CD4-positive, alpha-beta T cell treated with Interleukin-15 for 1 hour (primary cell): ENCODE measurements at places on chromosomes 7 and 10.

- DNase-seq = no peak
Measured at GRCh38 chr10:84241185-84241790, at the start of gene LRIT1. TSS of gene LRIT1 (minus strand) at chr10:84241546. CDS start at chr10:84241439, 107 bp downstream.

GRCh38 chr10:110704906-110705476, 60.9 kb downstream of the RBM20 start:
- DNase-seq = no peak

- DNase-seq = no peak
Measured at GRCh38 chr10:15238555-15239335, 70.3 kb upstream of the NMT2 start.

DNA sequence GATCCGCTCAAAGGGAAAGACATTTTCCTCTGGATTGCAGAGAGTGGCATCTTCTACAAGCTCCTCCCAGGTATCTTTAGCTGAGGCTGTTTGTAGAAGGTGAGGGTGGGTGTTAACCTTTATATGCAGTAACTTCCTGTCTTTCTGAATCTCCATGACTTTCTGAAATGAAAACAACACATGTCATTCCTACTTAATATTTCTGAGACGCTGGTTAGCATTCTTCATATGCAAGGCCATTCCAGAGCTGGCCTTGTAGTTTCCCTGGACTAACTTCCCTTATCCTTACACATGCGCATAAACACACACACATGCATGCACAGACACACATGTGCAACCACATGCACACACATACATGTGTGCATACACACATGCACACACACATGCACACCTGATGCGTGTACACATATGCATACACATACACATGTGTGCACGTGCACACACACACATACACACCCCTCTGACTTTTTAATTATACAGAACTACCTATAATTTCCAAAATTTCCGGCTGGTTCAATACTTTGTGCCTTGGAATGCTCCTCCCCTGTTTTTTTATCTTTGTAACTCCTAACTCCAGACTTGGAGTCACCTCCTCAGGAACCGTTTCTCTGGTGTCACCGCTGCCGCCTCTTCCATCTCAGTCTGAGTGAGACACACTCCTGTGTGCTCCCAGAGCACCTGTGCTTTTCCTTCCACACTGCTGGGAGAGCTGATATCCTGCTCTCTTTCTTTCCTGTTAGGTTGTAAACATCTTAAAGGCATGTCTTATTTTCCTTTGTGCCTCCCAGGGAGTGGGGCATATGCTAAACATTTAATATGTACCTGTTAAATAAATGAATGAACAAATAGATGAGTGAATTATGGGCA, 55.2 kb downstream of the LRRC18 start:
- no peak for DNase-seq

- no peak for DNase-seq
Measured at GRCh38 chr7:155964543-155964942, 152.3 kb upstream of the SHH start.

- no peak for DNase-seq
Measured at GRCh38 chr10:109894516-109894915, 28.8 kb downstream of the XPNPEP1 start.

- peak; percentile 90 for DNase-seq
Measured at GRCh38 chr10:14583252-14583651, 191.4 kb downstream of the FAM107B start.

GRCh38 chr7:20095436-20095835, 121.7 kb downstream of the MACC1 start:
- no peak for DNase-seq

DNA sequence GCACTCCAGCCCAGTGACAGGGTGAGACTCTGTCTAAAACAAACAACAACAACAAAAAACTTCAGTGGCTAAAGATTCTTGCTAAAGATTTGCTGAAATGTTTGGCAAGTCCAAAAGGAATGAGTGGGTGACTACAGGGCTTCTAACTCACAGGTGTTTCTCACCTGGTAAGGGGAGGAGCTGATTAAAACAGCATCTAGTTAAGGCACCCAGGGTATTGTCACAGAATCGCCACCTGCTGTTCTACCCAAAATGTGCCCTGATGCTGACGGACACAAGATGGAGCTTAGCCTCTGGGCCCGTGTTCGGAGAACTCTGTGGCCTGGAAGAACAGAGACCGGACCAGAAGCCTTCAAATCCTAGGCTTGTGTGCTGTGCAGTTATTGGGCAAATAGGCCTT, 336.0 kb upstream of the GALNT17 start:
- DNase-seq = no peak

GRCh38 chr10:124040451-124041188, 52.8 kb downstream of the CHST15 start:
- DNase-seq = peak; percentile 54

GRCh38 chr7:121429798-121430197, 33.7 kb upstream of the FAM3C start:
- DNase-seq = no peak

DNA sequence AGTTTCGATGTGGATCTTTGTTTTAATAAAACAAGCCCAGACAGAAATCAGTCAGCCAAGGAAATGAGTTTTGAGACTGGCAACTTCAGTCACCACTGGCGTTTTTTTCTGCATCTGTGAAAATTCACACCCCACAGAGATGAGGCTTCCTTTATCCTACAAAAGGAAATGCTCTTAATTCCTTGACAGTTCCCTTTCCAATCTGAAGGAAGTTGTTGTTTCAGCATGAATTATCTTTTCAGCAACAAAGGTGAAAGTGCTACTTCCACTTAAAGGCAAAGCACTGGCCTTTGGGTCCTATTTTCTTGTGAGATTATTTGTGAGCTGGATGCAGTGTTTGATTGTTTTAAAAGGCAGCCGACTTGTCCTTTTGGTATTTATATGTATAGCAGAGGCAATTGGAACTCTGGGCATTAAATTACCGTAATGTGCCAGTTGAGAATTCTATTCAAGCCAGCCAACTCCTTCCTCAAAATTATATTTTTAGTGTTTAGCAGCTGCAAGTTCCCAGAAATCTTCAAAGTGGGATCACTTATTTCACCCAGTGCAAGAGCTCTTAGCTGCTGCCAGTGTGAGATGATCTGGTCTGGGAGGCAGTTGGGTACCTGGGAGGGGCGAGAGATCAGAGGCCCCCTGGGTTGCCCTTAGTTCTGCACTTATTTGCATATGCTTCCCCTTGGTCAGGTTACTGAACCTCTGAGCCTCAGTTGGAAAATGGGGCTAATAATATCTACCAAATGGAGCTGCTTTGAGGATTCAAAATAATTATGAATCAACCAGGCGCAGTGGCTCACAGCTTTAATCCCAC, 427.1 kb downstream of the GALNT17 start:
- DNase-seq = no peak

GRCh38 chr10:43260117-43260761, 6.6 kb downstream of the RASGEF1A start:
- no peak for DNase-seq

DNA sequence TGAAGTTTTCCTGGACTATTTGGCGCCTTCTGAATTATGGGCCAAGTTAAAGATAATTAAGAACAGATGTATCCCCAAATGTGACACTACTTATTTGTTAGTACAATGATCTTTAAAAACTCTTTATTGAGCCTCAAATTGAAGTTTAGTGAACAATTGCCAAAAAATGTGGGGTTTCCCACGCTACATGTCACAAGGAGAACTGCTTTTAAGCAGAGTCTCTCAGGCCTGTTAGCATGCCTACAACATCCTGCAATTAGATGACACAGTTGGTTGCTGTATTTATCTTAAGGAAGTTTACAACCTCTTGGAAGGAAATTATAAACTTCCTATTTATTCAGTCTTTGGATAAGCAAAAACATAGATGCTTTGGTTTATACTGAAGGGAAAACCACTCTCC, 733.0 kb downstream of the TNS3 start:
- no peak for DNase-seq

GRCh38 chr7:94763268-94763667, 107.3 kb upstream of the SGCE start:
- no peak for DNase-seq

DNA sequence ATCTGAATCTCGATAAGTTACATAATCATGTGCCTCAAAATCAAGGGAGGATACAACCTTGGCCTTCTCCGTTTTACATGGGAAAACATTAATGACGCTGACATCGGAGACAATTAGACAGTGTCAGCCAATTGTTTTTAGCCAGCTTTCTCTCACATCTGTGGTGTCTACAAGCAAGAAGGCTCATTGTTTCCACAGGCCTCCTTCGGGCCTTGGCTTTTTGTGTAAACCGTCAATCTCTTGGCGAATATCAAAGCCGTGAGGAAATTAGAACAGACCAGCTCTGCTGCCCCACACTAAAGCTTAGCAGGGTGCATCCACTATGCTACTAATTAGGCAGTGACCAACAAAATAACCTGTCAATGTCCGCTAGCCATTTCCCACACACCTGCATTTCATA, 43.2 kb downstream of the VAX1 start:
- DNase-seq = no peak

DNA sequence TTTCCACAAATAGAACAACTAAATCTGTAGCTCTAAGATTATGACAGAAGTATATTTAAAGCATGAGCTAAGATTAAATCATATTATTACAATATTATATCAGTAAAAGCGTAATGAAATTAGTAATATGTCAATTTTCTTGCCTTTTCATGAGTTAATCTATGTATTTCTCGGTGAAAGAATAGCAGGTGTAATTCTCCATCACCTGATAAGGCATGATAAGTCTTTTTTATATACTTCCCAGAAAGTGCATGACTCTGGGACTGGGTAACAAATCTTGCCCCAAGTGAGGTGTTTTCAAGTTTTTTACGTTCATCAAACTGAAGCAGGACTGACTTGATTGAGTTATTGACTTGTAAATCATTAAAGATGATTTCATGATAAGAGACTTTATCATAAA, 100.5 kb downstream of the HECW1 start:
- no peak for DNase-seq

- DNase-seq = no peak
Measured at GRCh38 chr10:16352146-16352545, 84.7 kb upstream of the PTER start.
